ENCODE measurements at places on chromosomes 7 and 10. TPM values are rescaled to one million over a fixed set of nuclear protein-coding genes. Genes with fewer than 3 reads are reported as not detected.

Gene MEOX2
- under 0.01 TPM for total RNA-seq

Gene CALHM1
- total RNA-seq, result not detected

Gene AEBP1
- total RNA-seq, result 165 TPM

Gene ERVW-1
- not detected for total RNA-seq

Gene CTAGE4
- total RNA-seq, result not detected

Gene PTEN
- 198 TPM for total RNA-seq
